Islet precursor cell (in vitro differentiated cells): ENCODE measurements at places on chromosomes 4 and X.

DNA sequence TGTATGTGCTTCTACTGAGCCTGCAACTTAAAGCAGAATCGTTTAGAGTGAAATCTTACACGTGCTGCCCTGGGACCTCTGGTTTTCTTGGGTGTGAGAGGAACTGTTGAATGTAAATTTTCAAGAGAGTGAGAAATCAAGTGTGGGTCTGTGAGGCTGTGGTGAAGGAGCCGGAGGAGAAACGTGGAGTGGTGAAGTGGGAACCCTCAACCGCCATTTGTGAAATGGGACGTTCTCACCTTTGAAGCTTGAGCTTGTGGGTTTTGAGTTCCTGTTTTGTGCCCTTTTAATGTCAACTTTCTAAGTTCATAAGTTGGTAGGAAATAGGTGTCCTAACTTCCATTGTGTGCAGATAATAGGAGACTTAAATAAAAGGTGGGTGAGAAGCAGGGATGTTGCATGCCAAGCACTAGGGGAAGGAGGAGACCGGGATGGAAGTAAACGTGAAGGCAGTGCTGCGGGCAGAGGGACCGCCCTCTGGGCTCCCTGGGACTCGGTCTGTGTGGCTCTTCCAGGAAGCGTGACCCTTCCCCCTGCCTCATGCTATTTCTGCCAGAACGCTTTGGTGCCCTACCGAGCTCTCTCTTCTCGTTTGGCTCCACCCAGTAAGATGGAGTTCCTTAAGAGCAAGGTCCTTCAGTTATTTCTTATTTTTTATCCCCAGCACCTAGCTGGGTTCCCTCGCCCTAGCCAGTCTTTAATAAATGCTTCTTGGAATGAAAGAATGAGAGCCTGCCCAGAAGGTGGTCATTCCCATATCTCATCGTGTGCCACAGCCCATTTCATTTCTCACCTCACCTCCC, 56.0 kb downstream of the TMEM131L start:
- DNase-seq = no peak

DNA sequence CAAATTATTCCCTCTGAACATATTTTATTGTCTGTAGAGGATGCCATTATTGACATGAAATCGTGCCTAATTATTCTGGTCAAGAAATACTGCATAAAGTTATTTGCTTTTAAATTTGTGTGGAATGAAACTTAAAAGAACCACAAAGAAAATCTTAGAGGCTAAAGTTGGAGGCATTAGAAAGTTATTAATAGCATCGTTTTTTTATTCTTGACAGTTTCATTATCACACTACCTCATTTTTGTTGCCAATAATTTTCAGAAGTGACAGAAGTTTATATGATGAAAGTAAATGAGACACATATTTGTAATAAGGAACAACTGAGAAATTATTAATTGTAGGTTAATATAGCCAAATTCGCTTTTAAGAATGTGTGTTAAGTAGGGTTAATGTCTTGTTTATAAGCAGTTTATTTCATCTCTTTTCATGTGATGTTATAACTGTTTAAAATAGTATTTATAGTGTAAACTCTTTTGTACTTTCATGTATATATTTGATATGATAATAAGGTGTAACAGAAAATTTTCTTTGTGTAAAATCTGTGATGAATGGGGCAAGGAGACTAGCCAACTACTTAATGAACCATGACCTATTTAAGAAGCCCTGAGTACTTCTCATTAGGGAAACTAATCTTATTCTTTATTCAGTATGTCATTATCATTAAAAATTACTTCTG, 54.5 kb upstream of the GRIA2 start:
- DNase-seq = no peak

- DNase-seq = no peak
Measured at GRCh38 chr4:1099684-1100335, 13.6 kb downstream of the RNF212 start.

- DNase-seq = no peak
Measured at GRCh38 chr4:48122756-48123155, 11.3 kb downstream of the TXK start.

DNA sequence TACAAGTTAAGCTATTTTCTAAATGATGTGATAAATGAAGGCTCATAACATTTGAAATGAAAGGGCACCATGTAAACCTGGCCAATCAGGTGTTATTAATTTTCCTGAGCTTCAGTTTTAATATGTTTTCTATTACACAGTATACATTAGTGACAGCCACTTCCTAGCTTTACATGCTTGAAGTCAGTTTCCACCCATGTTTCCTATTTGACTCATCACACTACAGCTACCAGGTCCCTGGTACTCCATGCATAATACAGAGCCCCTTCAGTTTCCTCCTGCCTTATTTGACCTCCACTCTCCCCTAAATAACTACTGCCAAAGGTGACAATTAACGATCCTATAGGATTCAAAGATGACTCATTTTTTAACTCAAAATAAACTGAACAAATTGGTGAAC, 18.3 kb downstream of the ZNF518B start:
- no peak for DNase-seq

DNA sequence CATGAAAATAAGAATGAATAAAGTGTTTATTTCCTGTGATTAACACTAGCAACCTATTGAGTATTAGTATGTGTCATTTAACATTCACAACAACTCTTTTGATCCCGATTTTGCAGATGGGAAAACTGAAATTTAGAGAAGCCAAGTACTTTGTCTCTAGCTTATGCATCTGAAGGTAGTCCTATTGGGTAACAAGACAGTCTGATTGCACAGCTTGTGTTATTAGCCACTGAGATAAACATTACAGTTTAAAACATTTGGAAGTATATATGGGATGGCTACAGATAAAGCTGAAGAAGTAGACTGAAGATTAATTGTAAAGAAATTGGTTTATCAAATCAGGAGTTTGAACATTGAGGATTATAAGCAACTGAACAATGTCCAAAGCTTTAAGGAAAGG, 99.6 kb upstream of the PDE5A start:
- DNase-seq = no peak

- DNase-seq = no peak
Measured at GRCh38 chrX:3520458-3520857, 174.0 kb upstream of the MXRA5 start.

- DNase-seq = no peak
Measured at GRCh38 chr4:107349732-107350131, 313.6 kb upstream of the DKK2 start.

DNA sequence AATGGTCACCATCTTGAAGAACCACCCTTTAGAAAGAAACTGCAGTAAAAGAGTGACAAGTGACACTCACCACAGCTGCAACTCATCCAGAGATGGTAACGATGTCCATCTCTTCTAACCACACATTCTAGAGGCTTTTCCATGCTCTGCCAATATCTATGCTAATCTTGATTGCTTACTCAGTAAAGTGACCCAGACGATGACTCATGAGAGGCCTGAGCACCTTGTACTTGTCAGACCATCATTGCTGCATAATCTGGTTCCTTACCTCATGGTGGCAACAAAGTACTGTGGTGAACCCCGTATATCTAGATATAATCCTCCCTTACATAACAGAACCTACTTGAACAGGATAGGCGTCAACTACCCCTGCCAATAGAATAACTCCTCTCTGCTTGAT, 75.6 kb downstream of the CCNG2 start:
- DNase-seq = peak; percentile 65
